ENCODE measurements at places on chromosomes 6 and 20. TPM values are rescaled to one million over a fixed set of nuclear protein-coding genes. Genes with fewer than 3 reads are reported as not detected.

The PRIM2 gene
- 10.8 TPM for total RNA-seq

The AIF1 gene
- total RNA-seq = not detected

The PLCB1 gene
- 0.45 TPM for total RNA-seq

The EFCAB8 gene
- not detected for total RNA-seq

The TTK gene
- 16.4 TPM for total RNA-seq

The GHRH gene
- total RNA-seq = not detected

The CFAP61 gene
- 0.35 TPM for total RNA-seq

The CSE1L gene
- total RNA-seq = 95.3 TPM

The PKIB gene
- total RNA-seq = 0.63 TPM

The LAMA5 gene
- total RNA-seq = 412 TPM

The PTK6 gene
- 2.7 TPM for total RNA-seq

The BPI gene
- total RNA-seq = not detected

The CFAP206 gene
- 0.58 TPM for total RNA-seq

The PSORS1C2 gene
- total RNA-seq = not detected

The L3MBTL1 gene
- 1.7 TPM for total RNA-seq

The COL12A1 gene
- 3.9 TPM for total RNA-seq

The FRK gene
- total RNA-seq = 1.0 TPM

The GNAS-AS1 gene
- not detected for total RNA-seq

The ZC2HC1B gene
- total RNA-seq = not detected

The MEP1A gene
- total RNA-seq = not detected

The FAM184A gene
- total RNA-seq = not detected

Measured in A549 treated with AZD2906 at 1 μM for 4 hours (cell line).